ENCODE measurements at places on chromosomes 16 and 17.

DNA sequence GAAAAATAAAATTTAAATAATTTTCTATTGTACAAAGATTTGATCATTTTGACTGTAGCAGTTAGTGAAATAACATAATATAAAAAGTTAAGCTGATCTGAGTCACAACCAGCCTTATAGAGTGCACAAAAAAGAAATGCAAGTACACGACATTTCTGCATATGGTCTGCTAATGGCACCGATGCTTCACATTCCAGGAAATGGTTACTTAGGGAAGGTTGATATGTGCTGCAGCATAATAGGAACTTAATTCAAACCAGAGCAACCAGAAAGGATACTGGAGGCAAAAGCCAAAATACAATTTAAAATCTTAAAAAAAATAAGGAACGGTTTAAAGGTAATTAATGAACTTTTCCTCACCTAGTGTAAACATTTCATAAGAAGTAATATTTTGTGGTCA lies 10.0 kb upstream of the CFDP1 start:
- DNase-seq = no peak

DNA sequence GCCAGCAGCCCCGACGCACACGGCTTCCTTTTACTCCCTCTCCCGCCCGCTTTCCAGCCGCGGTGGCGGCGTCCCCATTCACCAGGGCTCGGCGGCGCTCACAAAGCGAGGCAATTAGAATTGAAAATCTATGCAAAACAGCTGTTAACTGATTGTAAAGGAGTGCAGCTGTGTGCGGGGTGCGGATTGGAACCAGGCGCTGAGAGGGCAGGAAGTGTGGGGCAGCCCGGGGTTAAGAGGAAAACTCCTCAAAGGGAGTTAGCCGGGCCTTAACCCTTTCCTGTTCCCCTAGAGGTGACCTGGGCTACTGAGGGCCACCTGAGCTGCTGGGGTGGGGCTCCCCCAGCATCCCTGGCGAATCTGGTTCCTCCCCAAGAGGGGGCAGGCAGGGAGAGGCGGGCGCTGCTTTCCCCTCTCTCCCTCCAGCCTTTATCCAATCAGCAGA lies 5.8 kb upstream of the GSE1 start:
- DNase-seq = no peak

DNA sequence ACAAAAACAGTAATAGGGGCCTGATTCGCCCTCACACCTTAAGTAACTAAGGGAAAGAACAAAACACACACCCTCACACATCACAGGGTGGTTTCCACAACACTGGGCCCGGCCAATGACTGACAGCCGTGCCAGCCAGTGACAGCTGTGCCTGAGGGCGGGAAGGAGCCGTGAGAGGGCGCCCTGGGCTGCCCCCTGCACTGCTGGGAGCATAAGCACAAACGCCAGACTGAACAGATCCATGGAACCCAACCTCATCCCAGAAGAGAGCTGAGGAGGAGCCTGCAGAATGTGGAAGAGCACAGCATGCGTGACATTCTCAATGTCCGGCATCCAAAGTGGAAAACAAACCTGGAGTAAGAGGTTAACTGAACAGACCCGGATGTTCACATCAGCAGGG lies 16.0 kb downstream of the CSNK1D start:
- DNase-seq = no peak

GRCh38 chr17:63446753-63447470 lies 806 bp upstream of the CYB561 start:
- no peak for DNase-seq

GRCh38 chr17:57737450-57737849 lies 7.6 kb downstream of the CCDC182 start:
- no peak for DNase-seq

Measured in activated CD4-positive, CD25-positive, alpha-beta regulatory T cell treated with anti-CD3 and anti-CD28 coated beads, Interleukin-2, amount 50 U/mL, for 16 hours (primary cell).